Activated CD4-positive, alpha-beta T cell treated with anti-CD3 and anti-CD28 coated beads for 36 hours (primary cell): ENCODE measurements at places on chromosomes 12 and 14. TPM values are rescaled to one million over a fixed set of nuclear protein-coding genes. Genes with fewer than 3 reads are reported as not detected.

DNA sequence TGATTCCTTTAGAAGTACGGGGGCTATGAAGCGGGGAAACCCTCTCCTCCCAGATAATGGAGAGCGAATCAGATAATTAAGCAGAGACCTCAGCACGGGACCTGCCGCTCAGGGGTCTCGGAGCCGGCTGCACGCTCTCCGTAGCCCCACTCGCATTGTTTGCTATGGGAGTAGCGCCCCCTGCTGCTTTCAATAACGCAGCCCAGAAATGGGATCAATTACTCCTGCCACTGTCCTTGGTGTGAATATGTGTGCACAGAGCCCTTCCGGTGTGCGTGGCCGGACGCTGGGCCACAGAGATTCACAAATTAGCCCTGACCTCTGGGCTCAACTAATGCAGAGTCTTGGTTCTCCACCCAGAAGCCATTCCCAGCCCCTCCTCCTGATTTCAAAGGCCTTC lies 76.4 kb upstream of the TMEM132C start:
- H3K27me3 ChIP-seq = no peaks in the 10 kb centered on the region
- no peaks in the 10 kb centered on the region for H3K36me3 ChIP-seq
- H3K27ac ChIP-seq = no peak overlapping the region
- H3K4me3 ChIP-seq = no peak overlapping the region

DNA sequence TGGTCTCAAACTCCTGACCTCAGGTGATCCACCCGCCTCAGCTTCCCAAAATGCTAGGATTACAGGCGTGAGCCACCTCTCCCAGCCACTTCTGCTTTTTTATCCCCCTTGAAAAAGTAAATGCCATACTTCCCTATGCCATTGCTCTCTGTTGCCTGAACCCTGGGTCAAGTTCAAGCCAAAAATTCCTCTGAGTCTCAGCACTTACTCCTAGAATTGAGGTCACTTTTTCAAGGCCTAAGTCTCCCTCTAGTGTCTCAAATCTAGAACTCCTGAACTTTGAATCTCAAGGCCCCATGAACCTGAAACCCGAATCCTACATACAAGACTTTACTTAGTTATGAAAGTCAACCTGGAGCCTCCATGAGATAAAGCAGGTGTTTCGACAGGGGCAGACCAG lies 1.4 kb upstream of the APOBEC1 start:
- H3K4me3 ChIP-seq = no peak overlapping the region
- no peaks in the 10 kb centered on the region for H3K4me1 ChIP-seq
- no peaks in the 10 kb centered on the region for H3K36me3 ChIP-seq
- no peaks in the 10 kb centered on the region for H3K27me3 ChIP-seq

- H3K27ac ChIP-seq = no peak overlapping the region
- no peaks in the 10 kb centered on the region for H3K4me1 ChIP-seq
- H3K4me3 ChIP-seq = no peak overlapping the region
- H3K27me3 ChIP-seq = no peaks in the 10 kb centered on the region
These were observed 350.2 kb downstream of the DIO2 start for GRCh38 chr14:79861111-79861510.

DNA sequence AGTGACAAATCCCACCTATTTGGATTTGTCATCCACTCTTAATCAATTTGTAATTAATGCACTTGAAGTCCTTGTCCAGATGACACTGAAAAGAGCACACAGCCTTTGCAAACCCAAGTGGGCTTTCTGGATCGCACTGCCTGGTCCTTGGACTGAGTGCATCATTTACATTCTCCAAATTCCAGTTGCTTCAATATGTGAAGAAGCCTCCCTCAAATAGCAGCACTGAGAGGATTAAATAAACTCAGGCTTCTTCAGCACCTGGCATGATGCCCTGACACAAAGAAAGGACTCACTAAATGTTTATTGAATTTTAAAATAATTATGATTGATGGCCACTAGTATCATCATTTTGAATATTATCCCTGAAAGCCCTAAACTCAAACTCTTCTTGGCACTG lies 496.5 kb downstream of the VRK1 start:
- no peak overlapping the region for H3K4me3 ChIP-seq
- H3K36me3 ChIP-seq = no peaks in the 10 kb centered on the region
- peaks cover 19% of the 10 kb centered on the region for H3K4me1 ChIP-seq
- H3K27me3 ChIP-seq = no peaks in the 10 kb centered on the region

DNA sequence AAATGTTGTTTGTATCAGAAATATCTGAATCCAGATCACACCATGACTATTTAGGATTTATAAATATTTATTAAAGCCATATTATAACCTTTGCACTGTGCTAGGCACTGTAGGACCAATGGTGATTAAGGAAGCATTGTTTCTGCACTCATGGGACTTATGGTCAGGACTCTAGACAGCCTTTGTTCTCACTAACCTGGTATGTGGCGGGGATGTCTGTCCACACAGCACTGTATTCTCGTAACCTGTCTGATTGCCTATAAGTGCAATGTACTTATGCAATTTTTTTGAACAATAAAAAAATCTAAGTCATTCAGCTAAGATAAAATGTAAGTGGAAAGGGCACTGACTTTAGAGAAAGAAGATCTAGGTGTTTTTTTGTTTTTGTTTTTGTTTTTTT lies 6.7 kb upstream of the SSPN start:
- H3K27ac ChIP-seq = no peak overlapping the region
- no peak overlapping the region for H3K4me3 ChIP-seq
- no peaks in the 10 kb centered on the region for H3K36me3 ChIP-seq
- peaks cover 24% of the 10 kb centered on the region for H3K27me3 ChIP-seq
- no peak for DNase-seq

- no peak overlapping the region for H3K4me3 ChIP-seq
- no peaks in the 10 kb centered on the region for H3K4me1 ChIP-seq
- peaks cover 12% of the 10 kb centered on the region for H3K27me3 ChIP-seq
- no peak overlapping the region for H3K27ac ChIP-seq
These were observed 302.5 kb downstream of the EMP1 start for GRCh38 chr12:13499008-13499407.

DNA sequence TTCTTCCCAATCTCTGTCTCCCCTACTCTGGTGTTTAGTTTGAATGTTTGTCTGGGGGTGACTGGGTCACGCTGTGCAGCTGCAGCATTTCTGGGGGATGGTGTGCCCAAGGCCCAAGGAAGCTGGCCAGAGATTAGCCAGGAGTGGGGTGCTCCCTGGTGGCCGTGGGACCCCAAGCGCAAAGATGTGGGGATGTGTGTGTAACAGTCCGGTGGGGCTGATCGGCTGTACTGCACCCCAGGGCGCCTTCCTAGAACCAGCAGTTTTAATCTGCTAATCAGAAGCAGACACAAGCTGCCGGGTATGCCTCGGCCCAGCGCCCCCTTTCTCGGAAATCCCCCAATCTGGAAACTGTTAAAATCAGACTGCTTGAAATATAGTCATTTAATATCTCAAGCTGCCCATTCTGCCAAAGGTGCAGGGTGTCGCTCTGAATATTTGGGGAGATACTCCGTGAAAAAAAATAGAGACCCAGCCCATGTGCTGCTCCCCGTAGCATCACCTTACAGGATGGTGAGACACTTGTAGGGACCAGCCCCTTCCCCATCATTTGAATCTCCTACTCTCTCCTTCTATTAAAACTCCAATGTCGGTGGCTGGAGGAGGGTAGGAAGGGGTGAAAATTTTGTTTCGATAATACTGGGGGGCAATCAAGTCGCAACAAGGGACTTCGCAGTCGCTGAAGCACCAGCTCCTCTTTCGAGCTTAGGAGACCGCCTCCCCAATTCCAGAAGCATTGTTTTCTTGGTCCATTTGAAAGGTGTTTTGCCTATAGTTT lies 4.3 kb downstream of the HOXC9 start:
- no peak overlapping the region for H3K4me3 ChIP-seq
- peaks cover 21% of the 10 kb centered on the region for H3K4me1 ChIP-seq
- no peaks in the 10 kb centered on the region for H3K36me3 ChIP-seq
- no peak for DNase-seq
- H3K27me3 ChIP-seq = peaks cover 86% of the 10 kb centered on the region

GRCh38 chr12:28212182-28212581 lies 21.9 kb downstream of the CCDC91 start:
- peaks cover 10% of the 10 kb centered on the region for H3K4me1 ChIP-seq
- H3K4me3 ChIP-seq = no peak overlapping the region
- no peak for DNase-seq
- H3K27ac ChIP-seq = no peak overlapping the region
- H3K27me3 ChIP-seq = no peaks in the 10 kb centered on the region

DNA sequence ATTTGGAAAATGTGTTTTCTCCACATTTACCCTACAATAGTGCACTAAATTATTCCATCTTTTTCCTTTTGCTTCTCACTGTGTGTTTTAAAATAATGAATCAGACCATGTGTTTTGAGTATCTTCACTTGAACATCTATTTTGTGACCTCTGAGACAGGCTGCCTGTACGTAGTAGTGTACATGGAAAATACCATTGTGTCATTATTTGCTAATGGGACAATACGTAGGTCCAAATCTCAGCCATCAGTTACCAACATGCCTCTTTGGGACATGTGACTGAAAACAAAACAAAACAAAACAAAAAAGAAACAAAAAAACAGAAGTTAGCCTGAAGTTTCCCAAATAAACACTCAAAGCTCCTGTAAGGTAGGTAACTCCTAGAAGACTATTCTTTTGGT lies 7.1 kb upstream of the MYF6 start:
- no peak overlapping the region for H3K4me3 ChIP-seq
- H3K27ac ChIP-seq = no peak overlapping the region
- H3K36me3 ChIP-seq = no peaks in the 10 kb centered on the region

- H3K4me1 ChIP-seq = peaks cover 18% of the 10 kb centered on the region
- H3K4me3 ChIP-seq = no peak overlapping the region
- no peak overlapping the region for H3K27ac ChIP-seq
- no peak for DNase-seq
- no peaks in the 10 kb centered on the region for H3K36me3 ChIP-seq
These were observed 11.4 kb downstream of the SLC7A8 start for GRCh38 chr14:23172096-23172495.

DNA sequence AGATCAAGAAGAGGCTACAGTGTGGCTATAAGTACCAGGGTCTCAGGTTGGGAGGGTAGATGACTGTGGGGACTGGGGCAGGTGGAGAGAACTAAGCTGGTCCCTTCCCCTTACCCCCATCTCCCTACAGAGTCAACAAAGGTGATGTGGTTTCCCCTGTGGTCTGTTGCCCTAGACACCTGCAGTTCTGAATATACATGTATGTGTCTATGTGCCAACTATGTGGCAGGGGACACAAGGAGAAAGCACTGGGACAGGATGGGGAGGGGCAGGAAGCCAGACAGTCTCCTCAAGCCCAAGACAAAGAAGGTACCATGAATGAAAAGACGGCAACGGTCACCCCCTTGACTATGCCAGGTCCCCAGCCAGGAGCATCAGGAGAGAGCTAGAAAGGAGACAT lies 4.5 kb upstream of the HDAC7 start:
- peaks cover 2% of the 10 kb centered on the region for H3K36me3 ChIP-seq
- H3K27ac ChIP-seq = peak overlapping the region; percentile 91
- DNase-seq = peak; percentile 54
- no peaks in the 10 kb centered on the region for H3K27me3 ChIP-seq

- no peaks in the 10 kb centered on the region for H3K4me1 ChIP-seq
- H3K27ac ChIP-seq = no peak overlapping the region
- no peak for DNase-seq
- H3K36me3 ChIP-seq = no peaks in the 10 kb centered on the region
- no peak overlapping the region for H3K4me3 ChIP-seq
- no peaks in the 10 kb centered on the region for H3K27me3 ChIP-seq
These were observed 395.7 kb upstream of the NOVA1 start for GRCh38 chr14:26993556-26993955.

- no peaks in the 10 kb centered on the region for H3K4me1 ChIP-seq
- no peaks in the 10 kb centered on the region for H3K36me3 ChIP-seq
- no peaks in the 10 kb centered on the region for H3K27me3 ChIP-seq
- H3K27ac ChIP-seq = no peak overlapping the region
- DNase-seq = no peak
These were observed 166.6 kb upstream of the CCDC198 start for GRCh38 chr14:57660208-57660607.

GRCh38 chr14:103255555-103255954 lies 78.5 kb upstream of the EIF5 start:
- H3K36me3 ChIP-seq = no peaks in the 10 kb centered on the region
- DNase-seq = no peak
- H3K27me3 ChIP-seq = peaks cover 10% of the 10 kb centered on the region
- H3K4me3 ChIP-seq = no peak overlapping the region

- no peaks in the 10 kb centered on the region for H3K27me3 ChIP-seq
- DNase-seq = no peak
- no peak overlapping the region for H3K27ac ChIP-seq
- no peaks in the 10 kb centered on the region for H3K36me3 ChIP-seq
- H3K4me3 ChIP-seq = no peak overlapping the region
- peaks cover 37% of the 10 kb centered on the region for H3K4me1 ChIP-seq
These were observed 62.9 kb upstream of the EEA1 start for GRCh38 chr12:92992041-92992440.

GRCh38 chr14:20341646-20342045 lies 1.8 kb upstream of the PARP2 start:
- H3K36me3 ChIP-seq = peaks cover 20% of the 10 kb centered on the region
- H3K27ac ChIP-seq = no peak overlapping the region
- H3K27me3 ChIP-seq = no peaks in the 10 kb centered on the region
- peak overlapping the region; percentile 89 for H3K4me3 ChIP-seq

GRCh38 chr12:115542656-115543055 lies 734.8 kb downstream of the MED13L start:
- no peaks in the 10 kb centered on the region for H3K27me3 ChIP-seq
- H3K27ac ChIP-seq = no peak overlapping the region
- H3K4me3 ChIP-seq = no peak overlapping the region
- no peak for DNase-seq

DNA sequence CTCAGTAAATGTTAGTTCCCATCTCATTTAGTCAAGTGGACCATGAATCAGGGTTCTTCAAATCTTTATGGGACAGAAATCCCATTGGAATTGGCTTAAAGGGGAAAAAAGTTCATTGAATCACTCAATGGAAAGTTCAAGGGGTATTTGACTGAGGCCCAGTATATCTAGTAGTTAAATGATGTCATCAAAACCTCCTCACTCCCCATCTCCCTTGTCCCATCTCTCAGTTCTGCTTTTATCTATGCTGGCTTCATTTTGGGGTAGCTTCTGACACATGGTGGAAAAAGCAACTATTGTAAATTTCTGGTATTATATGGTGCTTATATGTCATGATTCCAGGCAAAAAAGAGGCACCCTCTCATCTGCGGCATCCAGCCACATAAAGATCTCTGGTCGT lies 51.9 kb downstream of the DAAM1 start:
- H3K4me3 ChIP-seq = no peak overlapping the region
- no peaks in the 10 kb centered on the region for H3K27me3 ChIP-seq
- no peaks in the 10 kb centered on the region for H3K36me3 ChIP-seq

DNA sequence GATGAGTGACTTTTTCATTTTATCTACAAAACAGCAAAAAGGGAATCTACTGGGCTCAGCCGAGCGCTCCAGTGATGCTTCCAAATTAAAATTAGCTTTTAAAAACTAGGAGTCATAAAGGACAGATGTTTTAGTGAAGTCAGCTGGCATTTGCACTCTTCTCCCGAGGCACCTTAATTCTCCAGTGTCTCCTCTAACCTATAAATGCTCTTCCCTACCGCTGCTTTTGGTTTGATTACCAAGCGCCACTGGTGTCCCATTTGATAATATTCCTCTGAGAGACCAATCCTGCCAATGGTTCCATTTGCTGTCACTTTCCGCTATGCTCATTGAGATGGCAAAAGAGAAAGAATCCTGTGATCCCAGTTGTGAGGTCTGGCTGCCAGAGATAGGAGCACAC lies 29.3 kb upstream of the PIWIL1 start:
- H3K36me3 ChIP-seq = no peaks in the 10 kb centered on the region
- DNase-seq = no peak
- no peaks in the 10 kb centered on the region for H3K4me1 ChIP-seq
- peaks cover 3% of the 10 kb centered on the region for H3K27me3 ChIP-seq

Gene LGALS3
- total RNA-seq = 6.5 TPM

Gene IAPP
- not detected for total RNA-seq

Gene KLRG1
- total RNA-seq = 2.7 TPM

Gene SLCO1A2
- total RNA-seq = not detected

Gene TAMALIN
- total RNA-seq = 11.5 TPM

Gene RAD9B
- total RNA-seq = 1.5 TPM

Gene CALM1
- total RNA-seq = 510 TPM

Gene MAP1LC3B2
- 1.8 TPM for total RNA-seq
